Activated T-helper 1 cell treated with anti-CD3 and anti-CD28 coated beads, Interleukin-2, amount 50 U/mL, for 16 hours (primary cell): ENCODE measurements at places on chromosomes 6 and 20.

DNA sequence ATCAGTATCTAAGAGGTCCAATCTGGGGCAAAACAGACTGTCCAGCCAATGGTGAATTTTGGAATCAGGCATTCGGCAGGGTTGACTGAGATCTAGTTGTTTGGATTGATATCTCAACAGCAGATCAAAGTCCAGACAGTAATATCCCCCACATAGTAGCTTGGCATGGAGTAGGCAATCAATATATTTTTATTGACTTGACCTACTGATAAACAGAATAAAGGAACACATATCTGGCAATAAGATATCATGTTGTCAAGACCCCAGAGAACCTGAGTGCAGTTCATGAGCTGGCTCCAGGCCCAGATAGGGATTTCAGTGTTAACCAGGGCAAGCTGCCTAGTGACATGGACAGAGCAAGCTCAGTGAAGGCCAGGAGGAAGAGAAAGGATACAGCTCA is 34.4 kb downstream of the TNFAIP3 start:
- no peak for DNase-seq

DNA sequence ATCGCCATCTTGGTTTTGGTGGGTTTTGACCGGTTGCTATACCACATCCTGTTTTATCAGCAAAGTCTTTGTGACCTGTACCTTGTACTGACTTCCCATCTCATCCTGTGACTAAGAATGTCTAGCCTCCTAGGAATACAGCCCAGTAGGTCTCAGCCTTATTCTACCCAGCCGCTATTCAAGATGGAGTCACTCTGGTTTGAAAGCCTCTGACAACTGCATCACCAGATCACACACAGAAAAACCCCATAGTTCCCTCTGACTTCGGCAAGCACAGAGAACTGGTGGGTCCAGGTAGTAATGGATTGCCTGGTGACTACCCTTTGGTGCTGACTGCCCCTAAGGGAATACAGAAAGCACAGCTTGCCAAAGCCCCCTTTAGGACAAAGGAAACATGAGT is 10.3 kb upstream of the RSPH4A start:
- no peak for DNase-seq

- DNase-seq: no peak
Observed at GRCh38 chr6:36612101-36612625, 18.0 kb downstream of the SRSF3 start.

DNA sequence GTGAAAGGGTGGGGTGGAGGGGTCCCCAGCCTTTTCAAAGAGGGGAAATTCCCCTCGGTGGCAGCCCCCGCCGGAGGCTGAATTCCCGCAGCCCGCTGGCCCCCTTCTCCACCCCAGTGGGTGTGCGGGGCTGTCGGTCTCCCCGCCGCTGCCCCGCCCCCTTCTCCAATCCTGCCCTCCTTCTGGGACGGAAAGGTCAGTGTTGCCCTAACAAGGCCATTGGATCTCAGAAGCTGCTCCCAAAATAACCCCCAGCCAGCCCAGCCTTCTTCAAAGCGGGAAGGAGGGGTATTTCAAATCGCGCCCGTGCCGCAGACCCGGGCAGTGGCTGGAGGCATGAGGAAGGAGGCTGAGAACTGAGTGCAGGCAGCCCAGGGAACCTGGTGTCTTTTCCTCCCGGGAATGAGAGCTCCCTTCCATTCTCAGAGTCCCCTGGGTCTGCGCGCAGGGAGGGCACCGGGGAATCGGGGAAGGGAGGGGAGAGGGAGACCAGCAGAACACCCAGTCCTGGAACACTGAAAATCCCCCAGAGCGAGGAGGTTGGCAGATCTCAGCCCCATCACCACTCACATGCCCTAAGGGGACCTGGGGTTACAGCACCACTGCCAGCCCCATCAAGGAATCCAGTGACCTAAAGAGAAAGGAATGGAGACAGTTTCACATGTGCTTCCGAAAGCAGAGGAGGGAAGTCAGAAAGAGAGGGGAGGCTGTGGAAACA is at the start of gene JPH2:
JPH2 (minus strand) TSS at position 135 of the 718 bp plus-strand sequence. CDS start 483 bp downstream, outside the sequence.
- no peak for DNase-seq

DNA sequence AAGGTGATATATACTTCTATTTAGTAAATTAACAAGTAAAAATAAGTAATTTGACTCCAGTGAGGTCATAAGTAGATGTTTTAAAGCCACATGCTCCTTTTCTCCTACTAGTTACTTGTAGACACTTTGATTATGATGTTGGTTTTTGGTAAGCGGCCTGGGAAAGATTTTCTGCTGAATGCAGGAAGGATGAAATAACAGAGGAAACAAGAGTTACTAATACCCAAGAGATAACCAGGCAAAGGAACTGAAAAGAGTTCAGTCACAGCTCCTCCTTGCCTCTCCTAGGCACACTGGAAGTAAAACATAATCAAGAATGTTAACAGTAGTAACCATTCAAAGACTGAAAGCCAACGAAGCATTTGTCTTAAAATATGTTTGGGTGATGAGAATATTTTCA is 203.3 kb downstream of the RNGTT start:
- DNase-seq: no peak

DNA sequence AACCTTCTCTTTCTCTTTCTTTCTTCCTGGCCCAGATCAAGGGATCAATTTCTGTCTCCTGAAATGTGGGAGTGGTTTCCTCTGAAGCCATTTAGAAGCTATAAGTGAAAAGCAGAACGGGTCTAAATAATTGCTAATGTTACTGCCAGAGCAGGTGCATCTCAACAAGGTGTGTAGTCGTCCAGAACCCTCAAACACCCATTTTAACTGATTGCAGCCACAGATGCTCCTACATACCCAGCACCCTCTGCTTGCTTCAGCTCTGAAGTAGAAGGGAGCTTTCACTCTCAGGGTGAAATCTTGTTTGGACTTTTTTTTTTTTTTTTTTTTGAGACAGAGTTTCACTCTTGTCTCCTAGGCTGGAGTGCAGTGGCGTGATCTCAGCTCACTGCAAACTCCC is 592.1 kb upstream of the ARID1B start:
- DNase-seq: no peak

DNA sequence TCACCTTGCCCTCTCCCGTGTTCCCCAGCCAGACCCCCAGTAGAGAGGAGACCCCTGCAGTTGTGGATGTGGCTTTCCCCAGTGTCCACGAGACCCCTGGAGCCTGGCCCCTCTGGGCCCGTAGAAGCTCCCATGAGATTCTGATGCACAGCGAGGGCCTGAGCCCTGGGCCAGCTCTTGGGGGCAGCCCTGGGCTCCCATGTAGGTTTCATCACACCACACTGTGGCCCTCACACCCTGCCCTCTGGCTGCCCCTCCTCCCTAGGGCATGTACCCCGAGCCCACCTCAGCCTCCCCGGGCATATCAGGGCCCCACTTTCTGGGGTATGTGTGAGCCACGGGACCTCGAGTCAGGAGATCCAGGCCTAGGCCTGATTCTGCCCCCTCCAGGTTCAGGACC is 7.0 kb upstream of the CHRNA4 start:
- DNase-seq: no peak

GRCh38 chr6:35151466-35151865 is 10.3 kb upstream of the TCP11 start:
- DNase-seq: no peak

DNA sequence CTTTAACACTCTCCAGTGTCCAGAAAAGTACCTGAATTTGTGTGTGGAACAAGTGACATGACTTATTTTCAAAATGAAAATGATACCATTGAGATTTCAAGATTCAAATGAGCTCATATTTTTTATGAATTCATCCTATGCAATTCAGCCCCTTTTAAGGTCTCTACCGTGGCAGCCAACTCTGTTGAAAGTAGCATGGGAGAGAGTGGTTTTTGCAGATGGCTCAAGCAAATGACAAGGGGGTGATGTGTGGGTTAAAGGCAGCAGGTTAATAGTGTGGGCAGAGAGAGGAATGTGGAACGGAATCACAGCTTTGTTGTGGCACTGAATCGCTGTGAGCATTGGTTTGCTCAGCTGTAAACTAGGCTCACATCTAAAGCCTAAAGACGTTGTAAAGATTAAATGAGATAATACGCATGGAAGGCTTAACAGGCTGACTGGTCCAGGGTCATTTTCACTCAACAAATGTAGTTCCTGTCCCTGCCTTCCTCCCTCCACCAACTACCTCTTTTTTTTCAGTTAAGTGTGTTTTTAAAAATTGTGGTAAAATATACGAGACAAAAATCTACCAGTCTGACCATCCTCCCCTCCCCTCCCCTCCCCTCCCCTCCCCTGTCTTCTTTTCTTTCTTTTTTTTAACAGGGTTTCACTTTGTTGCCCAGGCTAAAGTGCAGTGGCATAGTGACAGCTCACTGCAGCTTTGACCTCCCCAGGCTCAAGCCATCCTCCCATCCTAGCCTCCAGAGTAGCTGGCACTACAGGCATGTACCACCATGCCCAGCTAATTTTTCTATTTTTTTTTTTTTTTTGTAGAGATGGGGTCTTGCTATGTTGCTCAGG is 114.7 kb upstream of the ZNF217 start:
- no peak for DNase-seq

DNA sequence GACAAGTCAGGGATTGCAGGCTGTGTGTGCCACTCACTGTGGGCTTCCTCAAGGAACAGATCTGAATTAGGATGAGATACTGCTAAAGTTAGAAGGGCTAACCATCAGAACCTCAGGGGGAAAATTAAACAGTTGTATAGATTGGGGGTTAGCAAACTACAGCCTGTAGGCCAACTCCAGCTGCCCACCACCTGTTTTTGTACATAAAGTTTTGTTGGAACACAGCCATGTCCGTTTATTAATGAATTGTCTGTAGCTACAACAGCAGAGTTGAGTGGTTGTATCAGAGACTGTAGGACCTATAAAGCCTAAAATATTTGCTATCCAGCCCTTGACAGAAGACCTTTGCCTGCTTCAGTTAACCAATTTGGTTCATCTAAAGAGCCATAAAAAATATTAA is 127.2 kb upstream of the ECI2 start:
- DNase-seq: no peak

DNA sequence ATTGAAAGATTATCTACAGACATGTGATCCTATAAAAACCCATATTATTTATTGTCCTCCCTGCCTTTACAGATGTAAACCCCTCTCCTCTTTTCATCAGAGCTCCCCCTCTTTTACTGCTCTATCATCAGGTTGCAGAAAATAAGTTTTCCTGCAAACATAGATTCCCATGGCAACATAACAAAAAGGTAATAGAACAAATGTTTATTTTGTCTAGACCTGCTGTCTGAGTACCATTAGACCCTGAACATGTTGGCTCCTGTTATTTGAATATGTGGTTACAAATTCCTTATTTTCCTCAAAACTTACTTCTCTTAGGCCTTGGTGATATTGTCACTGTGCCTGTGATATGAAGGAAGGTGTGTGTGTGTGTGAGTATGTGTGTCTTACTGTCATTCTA is 11.5 kb downstream of the MAPK14 start:
- DNase-seq: no peak

GRCh38 chr6:15380351-15380750 is 134.5 kb downstream of the JARID2 start:
- DNase-seq: no peak

GRCh38 chr6:23728707-23729106 is 397.3 kb upstream of the NRSN1 start:
- no peak for DNase-seq

DNA sequence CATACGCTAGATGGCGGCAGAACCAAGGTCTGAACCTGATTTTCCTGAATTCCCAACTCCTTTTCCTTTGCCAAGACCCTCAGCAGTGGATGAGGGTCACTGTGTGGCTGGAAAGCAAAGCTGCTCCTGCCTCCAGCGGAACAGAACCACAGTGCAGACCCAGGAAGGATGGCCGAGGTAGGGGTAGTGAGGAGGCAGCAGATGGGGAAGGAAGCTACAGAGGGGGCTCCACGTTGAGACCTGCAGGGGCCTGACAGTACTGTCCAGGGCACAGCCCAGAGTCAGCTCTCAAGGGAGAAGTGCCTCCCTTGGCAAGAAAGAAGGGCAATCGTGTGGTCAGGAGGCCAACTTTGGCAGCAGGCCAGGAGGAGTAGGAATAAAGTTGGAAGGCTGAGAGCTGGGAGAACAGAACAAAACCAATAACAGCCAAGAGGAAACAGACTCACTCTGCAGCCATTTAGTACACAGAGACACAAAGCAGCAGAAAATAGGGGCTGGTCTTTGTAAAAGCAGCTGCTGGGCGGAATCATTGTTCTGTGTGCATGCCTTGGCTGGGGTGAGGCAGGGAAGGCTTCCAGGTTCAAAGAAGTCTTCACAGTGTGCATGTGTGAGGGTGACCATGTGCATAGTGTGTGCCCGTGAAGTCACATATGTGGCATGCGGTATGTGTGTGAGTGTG is 3.1 kb downstream of the GABRR2 start:
- no peak for DNase-seq

- DNase-seq: no peak
Observed at GRCh38 chr6:23246896-23247295, 677.5 kb downstream of the HDGFL1 start.

DNA sequence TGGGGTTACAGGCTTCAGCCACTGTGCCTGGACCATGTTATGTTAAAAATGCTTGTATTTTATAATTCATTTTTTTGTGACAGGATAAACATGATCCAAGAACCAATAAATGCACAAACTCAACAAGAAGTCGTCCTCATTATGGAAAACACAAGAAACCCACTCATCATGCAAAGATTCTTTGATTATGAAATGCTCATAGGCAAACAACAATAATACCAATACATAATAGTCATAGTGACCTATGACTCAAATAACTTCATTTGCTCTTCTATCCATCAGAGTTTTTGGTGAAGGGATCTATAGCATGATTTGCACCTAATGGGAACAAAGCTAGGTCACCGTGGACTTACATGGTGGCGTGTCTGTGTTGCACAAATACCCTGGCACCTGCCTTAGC is 217.1 kb upstream of the THEMIS start:
- no peak for DNase-seq

- DNase-seq: no peak
Observed at GRCh38 chr6:29770306-29770705, 47.1 kb downstream of the HLA-F start.

GRCh38 chr20:51749674-51750036 is 18.5 kb downstream of the ATP9A start:
- no peak for DNase-seq

DNA sequence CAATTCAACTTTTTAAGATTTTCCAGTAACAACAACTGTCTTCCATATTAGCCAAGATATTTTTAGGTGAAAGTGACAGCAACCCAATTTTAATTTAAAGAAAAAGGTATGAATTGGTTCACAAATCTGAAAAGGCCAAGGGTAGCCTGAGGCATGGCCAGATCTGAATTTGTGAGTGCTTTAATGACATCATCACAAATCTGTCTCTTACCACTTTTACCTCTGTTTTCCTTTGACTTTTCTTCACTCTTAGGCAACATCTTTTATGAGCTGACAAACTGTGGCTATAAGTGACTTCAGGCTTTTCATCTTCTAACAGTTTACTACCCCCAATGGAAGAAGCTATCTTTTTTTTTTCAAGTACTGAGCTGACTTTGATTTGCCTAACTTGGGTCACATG is 44.5 kb upstream of the PKIB start:
- no peak for DNase-seq
